ENCODE measurements at places on chromosomes 13 and 19.

DNA sequence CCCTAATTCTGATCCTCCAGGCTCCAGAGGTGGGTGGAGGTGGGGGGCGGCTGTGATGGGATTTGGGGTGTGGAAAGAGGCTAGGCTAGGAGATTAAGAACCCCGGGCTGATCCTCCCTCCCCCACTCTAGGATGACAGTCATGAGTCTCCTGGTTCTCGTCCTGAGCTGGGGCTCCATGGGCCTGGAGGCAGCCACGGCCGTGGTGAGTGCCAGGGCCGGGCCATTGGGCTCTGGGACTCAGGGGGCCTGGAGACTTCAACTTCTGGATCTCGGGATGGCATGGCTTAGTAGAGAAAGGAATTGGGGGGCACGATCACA lies 13.9 kb downstream of the TTYH1 start:
- DNase-seq: peak; percentile 43

DNA sequence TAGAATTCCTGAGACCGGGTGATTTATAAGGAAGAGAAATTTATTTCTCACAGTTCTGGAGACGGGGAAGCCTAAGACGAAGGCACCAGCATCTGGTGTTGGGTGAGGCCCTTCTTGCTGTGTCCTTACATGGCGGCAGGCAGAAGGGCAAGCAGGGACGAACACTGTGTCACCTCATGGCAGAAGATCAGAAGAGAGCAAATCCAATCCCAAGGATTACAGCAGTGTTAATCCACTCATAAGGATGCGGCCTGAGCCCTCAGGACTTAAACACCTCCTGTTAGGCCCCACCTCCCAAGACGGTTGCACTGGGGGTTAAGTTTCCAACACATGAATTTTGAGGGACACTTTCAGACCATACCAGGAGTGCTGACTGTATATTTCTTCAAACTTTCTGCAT lies 6.7 kb upstream of the FBL start:
- no peak for DNase-seq

DNA sequence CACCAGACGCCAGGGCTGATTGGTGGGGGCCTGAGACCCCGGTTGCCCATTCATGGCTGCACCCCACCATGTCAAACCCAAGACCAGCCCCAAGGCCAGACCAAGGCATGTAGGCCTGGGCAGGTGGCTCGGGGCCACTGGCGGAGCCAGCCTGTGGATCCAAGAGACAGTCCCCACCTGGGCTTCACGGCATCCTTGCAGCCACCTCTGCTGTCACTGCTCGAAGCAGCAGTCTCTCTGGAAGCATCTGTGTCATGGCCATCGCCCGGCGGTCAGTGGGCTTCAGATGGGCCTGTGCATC lies 3.8 kb upstream of the TEKTIP1 start:
- no peak for DNase-seq

- DNase-seq: no peak
These were observed 716.2 kb upstream of the GPC6 start for GRCh38 chr13:92510416-92510815.

- peak; percentile 62 for DNase-seq
These were observed 109.0 kb downstream of the LHFPL6 start for GRCh38 chr13:39494006-39494405.

GRCh38 chr13:80599765-80600164 lies 258.8 kb upstream of the SPRY2 start:
- DNase-seq: no peak

DNA sequence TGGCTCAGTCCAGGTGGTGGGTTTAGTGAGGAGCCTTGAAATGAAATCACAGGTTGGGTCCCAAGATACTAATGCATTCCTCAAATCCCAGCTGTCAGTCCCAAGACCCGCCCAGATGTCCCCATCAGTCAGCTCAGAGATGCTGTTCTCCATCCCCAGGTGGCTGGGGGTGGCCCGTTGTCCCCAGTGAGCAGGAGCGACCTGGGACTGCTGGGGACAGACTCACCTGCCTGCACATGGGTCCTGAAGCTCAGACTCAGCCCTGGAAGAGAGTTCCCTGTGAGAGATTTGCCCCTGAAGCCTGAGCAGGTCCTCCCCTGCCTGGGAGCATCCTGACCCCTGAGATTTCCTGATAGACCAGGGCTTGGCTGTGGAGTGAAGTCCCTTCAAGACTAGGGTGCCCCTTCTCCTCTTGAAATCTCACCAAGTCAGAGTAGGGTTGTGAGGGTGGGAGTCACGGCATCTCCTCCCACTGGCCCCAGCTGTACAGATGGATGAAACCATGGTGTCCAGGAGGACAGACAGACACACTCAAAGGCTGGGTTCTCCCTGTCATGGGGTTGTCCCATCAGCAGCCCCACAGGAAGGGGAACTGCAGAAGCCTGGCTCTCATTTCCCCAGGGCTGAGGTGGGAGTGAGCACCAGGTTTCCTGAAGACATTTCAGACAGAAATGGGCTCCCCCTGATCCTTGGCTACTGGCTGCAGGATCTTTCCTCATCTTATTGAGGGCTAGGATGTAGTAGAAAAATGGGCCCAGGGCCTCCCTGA lies 14.4 kb downstream of the LILRA5 start:
- DNase-seq: no peak

GRCh38 chr13:74511523-74511922 lies 377.3 kb upstream of the KLF12 start:
- no peak for DNase-seq

DNA sequence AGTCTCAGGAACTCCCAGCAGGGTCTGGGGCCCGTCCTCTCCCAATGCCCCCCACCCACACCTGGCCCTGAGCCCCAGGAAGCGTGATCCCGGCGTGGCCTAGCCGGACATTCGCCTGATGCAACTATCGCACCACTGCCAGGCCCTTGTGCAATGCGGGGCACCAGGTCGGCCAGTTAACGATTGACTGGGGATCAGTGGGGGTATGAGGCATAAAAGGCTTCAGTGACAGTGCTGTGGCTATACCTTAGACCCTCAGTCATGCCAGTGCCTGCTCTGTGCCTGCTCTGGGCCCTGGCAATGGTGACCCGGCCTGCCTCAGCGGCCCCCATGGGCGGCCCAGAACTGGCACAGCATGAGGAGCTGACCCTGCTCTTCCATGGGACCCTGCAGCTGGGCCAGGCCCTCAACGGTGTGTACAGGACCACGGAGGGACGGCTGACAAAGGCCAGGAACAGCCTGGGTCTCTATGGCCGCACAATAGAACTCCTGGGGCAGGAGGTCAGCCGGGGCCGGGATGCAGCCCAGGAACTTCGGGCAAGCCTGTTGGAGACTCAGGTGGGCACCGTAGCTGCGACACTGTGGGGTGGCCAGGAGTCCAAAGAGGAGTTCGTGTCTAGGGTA lies at the start of gene ANGPTL8:
ANGPTL8 (plus strand) TSS at position 243 of the 624 bp plus-strand sequence; CDS start at position 262, 19 bp downstream.
- no peak for DNase-seq

DNA sequence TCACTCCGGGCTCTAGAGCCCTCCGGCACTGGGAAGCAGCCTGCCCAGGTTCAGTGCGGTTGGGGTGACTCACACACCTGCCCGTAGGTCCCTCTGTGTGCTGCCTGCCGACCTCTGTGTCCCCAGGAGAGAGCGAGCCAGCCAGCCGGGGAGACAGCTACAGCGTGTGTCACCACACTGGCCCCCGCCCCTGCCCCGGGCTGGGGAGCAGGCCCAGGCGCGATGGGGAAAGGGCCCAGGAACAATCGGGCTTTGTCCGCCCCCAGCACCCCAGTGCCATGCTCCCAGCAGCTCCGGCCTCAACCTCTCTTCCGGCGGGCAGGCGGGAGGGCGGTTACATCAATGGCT lies at the start of gene KLK6:
KLK6 (minus strand) TSS at position 179 of the 348 bp plus-strand sequence. CDS start 1,487 bp downstream, outside the sequence.
- DNase-seq: peak; percentile 56
